ENCODE measurements at places on chromosomes 16 and 17.

- DNase-seq, result no peak
Observed at GRCh38 chr17:33948309-33948708, 306.8 kb upstream of the CCL2 start.

DNA sequence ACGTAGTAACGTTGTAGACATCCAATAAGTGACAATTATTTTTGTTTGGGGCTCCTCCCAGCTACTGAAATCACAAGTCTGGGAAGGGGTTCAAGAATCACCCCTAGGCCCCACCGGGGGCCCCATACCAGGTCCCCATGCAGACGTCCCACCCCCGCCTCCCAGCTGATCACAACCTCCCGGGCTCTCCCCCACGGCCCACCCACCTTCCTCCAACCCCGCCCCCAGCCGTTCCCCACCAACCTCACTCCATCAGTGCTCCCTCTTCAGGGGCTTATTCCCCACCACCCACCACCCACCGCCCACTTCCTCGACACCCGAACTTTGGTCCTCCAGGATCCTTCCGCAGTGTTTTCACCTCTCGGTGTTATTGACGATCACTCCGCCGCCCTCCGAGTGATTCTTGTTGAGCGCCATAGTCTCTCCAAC is 240 bp downstream of the WBP2 start:
- no peak for DNase-seq

GRCh38 chr17:7443499-7444485 is 1.1 kb upstream of the CHRNB1 start:
- DNase-seq, result no peak

DNA sequence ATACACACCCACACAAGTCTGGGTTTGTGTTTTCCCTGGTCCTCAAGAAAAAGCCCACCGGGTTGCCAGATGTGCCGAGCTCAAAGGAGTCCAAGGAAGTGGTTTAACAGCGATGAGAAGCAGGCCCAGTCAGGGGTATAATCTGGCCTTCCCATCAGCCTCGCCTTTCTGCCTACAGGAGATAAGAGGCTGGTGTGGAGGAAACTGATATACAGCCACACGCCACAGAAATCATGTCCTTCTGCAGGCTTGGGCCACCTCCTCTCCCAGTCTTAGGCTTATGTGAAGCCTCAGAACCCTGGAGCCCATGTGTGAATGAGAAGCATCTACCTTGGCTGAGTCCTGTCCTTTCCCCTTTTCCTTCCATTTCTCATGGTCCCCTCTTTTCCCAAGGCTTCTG is 43.6 kb upstream of the MMP2 start:
- no peak for DNase-seq

GRCh38 chr16:15573274-15573895 is 69.6 kb downstream of the MARF1 start:
- DNase-seq, result no peak

DNA sequence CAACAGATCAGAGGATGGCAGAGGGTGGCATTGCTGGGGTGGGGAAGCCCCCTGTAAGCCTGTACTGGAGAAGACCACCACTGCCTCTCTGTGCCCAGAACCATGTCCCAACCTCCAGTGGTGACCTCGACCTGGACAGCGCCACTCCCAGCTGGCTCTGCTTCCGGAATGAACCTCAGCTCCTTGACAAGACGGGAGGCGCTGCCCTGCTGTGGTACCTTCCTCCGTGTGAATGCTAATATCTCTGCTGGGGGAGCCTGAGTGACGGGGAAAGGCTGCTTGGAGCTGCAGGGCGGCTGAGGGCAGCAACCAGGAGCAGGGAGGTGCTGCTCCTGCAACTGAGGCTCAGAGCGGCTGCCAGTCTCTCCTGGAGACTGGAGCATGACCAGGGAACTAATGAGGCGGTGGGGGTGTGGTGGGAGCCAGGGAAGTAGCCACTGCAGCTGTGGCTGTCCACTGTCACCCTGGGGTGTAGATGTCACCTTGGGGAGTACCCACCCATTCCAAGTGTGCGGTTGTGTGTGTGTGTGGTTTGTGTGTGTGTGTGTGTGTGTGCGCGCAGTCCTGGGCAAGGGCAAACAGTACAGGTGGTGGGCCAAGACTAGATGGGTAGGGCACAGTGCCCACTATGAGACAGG is 6.2 kb downstream of the PRCD start:
- no peak for DNase-seq

DNA sequence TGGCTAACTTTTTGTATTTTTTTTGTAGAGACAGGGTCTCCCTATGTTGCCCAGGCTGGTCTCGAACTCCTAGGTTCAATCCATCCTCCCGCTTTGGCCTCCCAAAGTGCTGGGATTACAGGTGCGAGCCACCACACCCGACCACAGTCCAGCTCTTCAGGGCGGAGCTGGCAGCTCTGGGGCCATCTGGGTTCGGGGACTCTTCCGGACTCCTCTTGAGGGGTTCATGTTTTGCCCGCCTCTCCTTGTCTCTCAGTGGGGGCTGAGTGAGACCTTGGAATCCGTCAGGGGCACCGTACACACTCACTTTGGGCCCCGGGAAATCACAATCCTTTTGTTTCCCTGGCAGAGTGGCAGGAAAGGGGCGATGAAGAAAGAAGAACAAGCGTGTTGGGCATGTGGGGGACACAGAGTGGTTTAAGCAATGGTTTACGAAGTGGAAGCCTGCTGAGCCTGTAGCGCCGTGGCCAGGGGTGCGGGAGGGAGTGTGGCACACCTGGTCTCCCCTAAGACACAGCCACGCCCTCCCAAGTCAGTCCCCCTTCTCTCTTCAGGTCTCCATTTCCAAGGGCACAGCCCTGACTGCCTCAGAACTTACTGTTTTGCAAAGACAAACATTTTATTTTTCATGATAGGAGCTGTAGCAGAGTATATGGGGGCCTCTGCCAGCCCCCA is 26.1 kb downstream of the TNS4 start:
- DNase-seq, result no peak

All from stimulated activated CD4-positive, alpha-beta T cell treated with anti-CD3 and anti-CD28 coated beads, Interleukin-15, amount 100 ng/mL, for 48 hours (primary cell).